ENCODE measurements at places on chromosomes 4 and X.

- no peak for DNase-seq
Observed at GRCh38 chr4:106238820-106239420, 77.1 kb downstream of the TBCK start.

GRCh38 chr4:80096175-80096850 lies 23.3 kb upstream of the ANTXR2 start:
- DNase-seq = no peak

DNA sequence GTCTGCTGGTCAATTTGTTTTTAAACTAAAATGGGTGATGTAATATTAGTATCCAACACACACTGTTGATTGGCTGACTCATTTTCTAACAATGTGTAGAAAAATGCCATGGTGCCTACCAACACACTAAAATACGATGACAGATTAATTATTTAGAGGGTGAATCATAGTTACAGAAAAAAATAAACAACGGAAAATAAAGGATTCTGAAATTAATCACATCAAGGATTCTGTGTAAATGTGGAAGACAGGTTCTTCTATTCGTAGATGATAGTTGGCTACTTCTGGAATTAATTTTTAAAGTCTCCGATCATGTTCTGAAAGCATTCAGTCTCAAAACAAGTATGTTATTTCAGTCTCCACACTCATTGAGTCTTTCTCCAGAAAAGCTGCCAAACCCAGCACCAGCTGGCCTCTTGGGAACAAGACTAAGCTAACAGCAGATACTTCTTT lies 8.2 kb upstream of the IQCM start:
- DNase-seq = no peak

DNA sequence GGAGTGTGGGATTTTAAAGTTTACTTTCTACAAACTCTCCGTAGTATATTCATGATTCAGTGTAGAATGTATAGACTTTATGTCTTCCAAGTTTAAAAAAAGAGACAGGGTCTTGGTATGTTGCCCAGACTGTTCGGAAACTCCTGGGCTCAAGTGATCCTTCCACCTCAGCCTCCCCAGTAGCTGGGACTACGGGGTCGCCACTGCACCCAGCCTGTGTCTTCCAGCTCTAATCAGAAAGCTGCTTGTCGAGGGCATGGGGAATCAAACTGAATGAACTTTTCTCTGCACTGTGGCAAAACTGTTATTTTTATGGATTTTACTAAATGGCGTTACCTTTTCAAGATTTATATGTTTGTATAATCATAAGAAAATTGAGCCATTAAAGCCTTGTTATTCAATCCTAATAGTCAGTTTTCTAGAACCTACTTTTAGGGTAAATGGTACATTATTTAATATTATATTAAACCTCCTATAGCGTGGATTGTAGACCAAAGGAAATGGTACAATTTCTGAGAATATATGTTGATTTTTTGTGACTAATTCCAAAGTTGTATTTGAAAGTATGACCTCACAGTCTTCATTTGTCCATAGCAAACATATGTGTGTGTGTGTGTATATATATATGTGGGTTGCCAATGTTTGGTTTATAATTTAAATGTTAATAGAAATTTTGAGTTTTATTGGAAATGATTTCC lies 1.1 kb downstream of the BLOC1S4 start:
- DNase-seq = no peak

- no peak for DNase-seq
Observed at GRCh38 chr4:73690051-73690738, 50.2 kb upstream of the CXCL8 start.
